ENCODE measurements at places on chromosomes 16 and 17.

GRCh38 chr16:86517033-86517432 is 6.7 kb downstream of the FOXF1 start:
- H3K27ac ChIP-seq: no peak overlapping the region
- H3K27me3 ChIP-seq: peaks cover 95% of the 10 kb centered on the region
- H3K36me3 ChIP-seq: no peaks in the 10 kb centered on the region
- H3K4me1 ChIP-seq: peaks cover 30% of the 10 kb centered on the region

DNA sequence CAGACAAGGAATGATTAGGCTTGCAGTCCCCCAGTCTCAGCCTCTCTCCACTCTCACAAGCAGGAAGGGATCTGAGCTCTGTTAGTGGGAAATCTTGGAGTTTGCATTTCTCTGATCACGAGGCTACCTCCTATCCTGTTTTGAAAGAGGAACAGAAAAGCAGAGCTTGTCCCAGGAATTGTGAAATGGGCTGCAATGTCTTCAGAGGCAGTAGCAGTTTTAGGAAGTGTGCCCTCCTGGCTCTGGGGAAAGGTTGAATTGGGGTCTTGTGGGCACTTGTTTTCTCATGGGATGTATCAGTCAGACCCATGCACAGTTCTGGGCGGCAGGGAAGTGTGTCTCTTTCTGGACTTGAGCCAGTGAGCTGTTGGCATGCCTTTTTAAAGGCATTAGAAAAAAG is 22.8 kb downstream of the NUP85 start:
- H3K27ac ChIP-seq: no peak overlapping the region
- DNase-seq: no peak
- H3K36me3 ChIP-seq: peaks cover 69% of the 10 kb centered on the region
- H3K27me3 ChIP-seq: no peaks in the 10 kb centered on the region
- H3K4me3 ChIP-seq: no peak overlapping the region

- H3K27me3 ChIP-seq: no peaks in the 10 kb centered on the region
- peaks cover 22% of the 10 kb centered on the region for H3K4me1 ChIP-seq
- H3K36me3 ChIP-seq: peaks cover 42% of the 10 kb centered on the region
These were observed 40.8 kb downstream of the SPOP start for GRCh38 chr17:49637050-49637449.

- H3K4me3 ChIP-seq: no peak overlapping the region
- peaks cover 6% of the 10 kb centered on the region for H3K36me3 ChIP-seq
- H3K27me3 ChIP-seq: peaks cover 4% of the 10 kb centered on the region
- DNase-seq: no peak
- H3K27ac ChIP-seq: no peak overlapping the region
These were observed 43.6 kb downstream of the IKZF3 start for GRCh38 chr17:39820541-39820940.

GRCh38 chr17:6254036-6254435 is 180.9 kb downstream of the AIPL1 start:
- no peak for DNase-seq
- H3K27ac ChIP-seq: no peak overlapping the region
- no peak overlapping the region for H3K4me3 ChIP-seq

DNA sequence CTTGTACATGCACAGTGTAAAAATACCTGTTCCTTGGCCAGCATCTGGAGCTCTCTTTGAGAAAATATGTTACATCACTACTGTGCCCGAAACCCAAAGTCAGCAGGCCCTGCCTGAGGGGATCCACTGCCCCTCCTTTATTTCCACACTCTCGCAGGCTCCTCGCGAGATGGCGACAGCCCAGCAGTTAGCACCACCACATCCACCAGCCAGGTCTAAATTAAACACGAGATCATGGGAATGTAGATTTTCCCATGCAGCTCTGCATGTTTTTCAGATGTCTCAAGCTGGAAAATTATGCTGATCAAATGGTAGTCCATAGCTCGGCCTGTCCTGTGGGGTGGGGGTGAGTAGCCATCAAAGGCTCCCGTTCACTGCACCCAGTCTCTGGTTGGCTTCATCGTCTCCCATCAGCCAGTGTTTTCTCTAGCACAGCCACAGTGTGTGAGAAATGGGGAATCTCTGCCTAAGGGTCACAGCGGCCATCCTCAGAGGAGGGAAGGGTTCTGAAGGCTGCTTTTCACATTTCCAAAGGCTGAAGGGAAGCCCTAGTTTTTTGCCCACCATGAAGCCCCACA is 34.7 kb downstream of the EPN2 start:
- peak overlapping the region; percentile 66 for H3K27ac ChIP-seq
- no peak for DNase-seq
- peaks cover 23% of the 10 kb centered on the region for H3K36me3 ChIP-seq
- H3K4me1 ChIP-seq: peaks cover 46% of the 10 kb centered on the region
- no peaks in the 10 kb centered on the region for H3K27me3 ChIP-seq
- no peak overlapping the region for H3K4me3 ChIP-seq

GRCh38 chr17:57915544-57915943 is 39.7 kb downstream of the CUEDC1 start:
- H3K36me3 ChIP-seq: no peaks in the 10 kb centered on the region
- H3K27me3 ChIP-seq: peaks cover 10% of the 10 kb centered on the region
- peak overlapping the region; percentile 89 for H3K27ac ChIP-seq
- peaks cover 86% of the 10 kb centered on the region for H3K4me1 ChIP-seq
- peak overlapping the region; percentile 25 for H3K4me3 ChIP-seq
- DNase-seq: peak; percentile 38

DNA sequence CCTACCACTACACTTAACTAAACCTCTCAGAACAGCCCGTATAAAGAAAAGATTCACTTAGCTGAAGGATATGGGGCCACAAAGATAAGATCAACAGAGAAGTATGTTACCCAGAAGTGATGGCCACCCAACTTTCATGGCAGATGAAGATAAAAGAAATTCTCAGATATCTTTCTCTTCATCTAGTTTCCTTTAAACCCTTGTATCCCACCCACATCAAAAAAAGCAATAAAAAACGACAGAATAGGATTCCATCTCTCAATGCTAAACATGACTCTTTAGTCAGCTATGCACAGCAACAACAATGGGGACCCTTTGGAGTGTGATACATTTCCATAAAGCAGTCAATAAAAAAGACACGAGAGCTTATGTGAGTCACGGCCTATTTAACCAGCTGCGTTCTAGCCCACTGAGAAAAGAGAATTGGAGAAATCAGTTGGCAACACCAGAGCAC is 86.6 kb downstream of the SNX11 start:
- H3K4me3 ChIP-seq: no peak overlapping the region
- H3K27ac ChIP-seq: no peak overlapping the region
- DNase-seq: no peak
- H3K4me1 ChIP-seq: peaks cover 56% of the 10 kb centered on the region

- no peak for DNase-seq
- H3K4me1 ChIP-seq: peaks cover 15% of the 10 kb centered on the region
- H3K27ac ChIP-seq: no peak overlapping the region
- H3K4me3 ChIP-seq: no peak overlapping the region
- peaks cover 7% of the 10 kb centered on the region for H3K27me3 ChIP-seq
These were observed 31.9 kb downstream of the KIFC3 start for GRCh38 chr16:57770361-57770760.

DNA sequence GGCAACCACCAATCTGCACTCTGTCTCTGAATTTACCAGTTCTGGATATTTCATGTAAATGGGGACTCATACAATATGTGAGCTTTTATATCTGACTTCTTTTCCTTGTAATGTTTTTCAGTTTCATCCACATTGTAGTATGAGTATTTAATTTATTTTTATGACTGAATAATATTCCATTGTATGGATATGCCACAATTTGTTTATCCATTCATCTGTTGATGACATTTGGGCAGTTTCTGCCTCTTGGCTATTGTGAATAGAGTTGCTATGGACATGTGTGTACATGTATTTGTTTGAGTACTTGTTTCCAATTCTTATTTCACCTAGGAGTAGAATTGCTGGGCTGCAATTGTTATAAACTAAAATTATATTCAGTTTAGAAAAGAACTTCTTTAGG is 126.9 kb downstream of the MRTFB start:
- H3K27ac ChIP-seq: no peak overlapping the region
- H3K4me1 ChIP-seq: peaks cover 42% of the 10 kb centered on the region
- H3K27me3 ChIP-seq: peaks cover 3% of the 10 kb centered on the region
- H3K4me3 ChIP-seq: no peak overlapping the region
- no peak for DNase-seq

DNA sequence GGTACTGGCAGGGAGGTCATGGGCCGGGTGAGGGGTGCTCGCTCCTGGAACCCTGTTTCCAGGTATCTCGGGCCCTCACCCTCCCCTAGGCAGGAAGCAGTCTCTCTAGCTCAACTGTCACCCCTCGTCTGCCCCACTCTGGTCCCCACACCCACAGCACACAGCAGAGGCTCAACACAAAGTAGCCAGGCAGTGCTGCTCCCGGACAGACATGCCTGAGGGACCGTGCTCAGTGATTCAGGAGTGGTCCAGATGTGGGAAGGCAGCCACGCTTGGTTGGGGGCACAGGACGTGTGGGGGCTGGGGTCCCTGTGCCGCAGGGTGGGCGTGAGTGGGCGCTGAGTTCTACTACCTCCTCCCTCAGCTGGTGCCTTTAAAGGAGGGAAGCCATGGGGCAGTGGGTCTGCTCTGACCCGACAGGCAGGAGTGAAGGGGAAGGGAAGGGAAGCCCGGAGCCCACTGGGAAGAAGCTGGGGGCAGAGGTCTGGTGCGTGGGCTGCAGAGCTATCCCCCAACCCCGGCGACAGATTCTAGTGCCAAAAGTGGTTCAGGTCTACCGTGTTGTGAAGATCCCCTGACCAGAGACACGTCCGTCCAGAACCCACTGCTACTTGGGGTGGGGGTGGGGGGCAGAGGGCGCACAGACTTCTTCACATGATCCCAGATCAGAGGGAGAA is 11.8 kb downstream of the SLC16A3 start:
- peaks cover 70% of the 10 kb centered on the region for H3K4me1 ChIP-seq
- H3K27me3 ChIP-seq: no peaks in the 10 kb centered on the region
- H3K36me3 ChIP-seq: peaks cover 36% of the 10 kb centered on the region
- peak overlapping the region; percentile 88 for H3K27ac ChIP-seq

- H3K27me3 ChIP-seq: peaks cover 17% of the 10 kb centered on the region
- DNase-seq: no peak
- no peak overlapping the region for H3K27ac ChIP-seq
- H3K36me3 ChIP-seq: no peaks in the 10 kb centered on the region
- H3K4me1 ChIP-seq: no peaks in the 10 kb centered on the region
These were observed 22.9 kb upstream of the CPPED1 start for GRCh38 chr16:12826559-12826958.

- H3K36me3 ChIP-seq: peaks cover 38% of the 10 kb centered on the region
- H3K27me3 ChIP-seq: peaks cover 4% of the 10 kb centered on the region
- H3K27ac ChIP-seq: no peak overlapping the region
- no peak overlapping the region for H3K4me3 ChIP-seq
- H3K4me1 ChIP-seq: no peaks in the 10 kb centered on the region
These were observed 528 bp downstream of the TERB1 start for GRCh38 chr16:66800856-66801255.

DNA sequence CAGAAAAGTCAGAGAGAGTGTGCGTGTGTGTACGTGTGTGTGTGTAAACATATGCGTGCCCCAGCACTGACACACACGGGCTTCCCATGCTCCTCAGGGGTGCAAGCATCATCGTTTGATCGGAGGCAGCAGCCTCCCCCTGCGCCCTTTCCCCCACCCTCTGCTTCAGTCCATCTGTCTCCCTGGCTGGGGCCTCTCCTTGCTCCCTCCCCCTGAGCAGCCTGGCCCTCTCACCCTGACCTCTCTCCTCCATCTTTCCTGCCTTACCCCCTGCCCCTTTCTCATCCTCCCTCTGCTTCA is 4.4 kb downstream of the STX1B start:
- no peak for DNase-seq
- peaks cover 46% of the 10 kb centered on the region for H3K4me1 ChIP-seq
- H3K27ac ChIP-seq: peak overlapping the region; percentile 81

DNA sequence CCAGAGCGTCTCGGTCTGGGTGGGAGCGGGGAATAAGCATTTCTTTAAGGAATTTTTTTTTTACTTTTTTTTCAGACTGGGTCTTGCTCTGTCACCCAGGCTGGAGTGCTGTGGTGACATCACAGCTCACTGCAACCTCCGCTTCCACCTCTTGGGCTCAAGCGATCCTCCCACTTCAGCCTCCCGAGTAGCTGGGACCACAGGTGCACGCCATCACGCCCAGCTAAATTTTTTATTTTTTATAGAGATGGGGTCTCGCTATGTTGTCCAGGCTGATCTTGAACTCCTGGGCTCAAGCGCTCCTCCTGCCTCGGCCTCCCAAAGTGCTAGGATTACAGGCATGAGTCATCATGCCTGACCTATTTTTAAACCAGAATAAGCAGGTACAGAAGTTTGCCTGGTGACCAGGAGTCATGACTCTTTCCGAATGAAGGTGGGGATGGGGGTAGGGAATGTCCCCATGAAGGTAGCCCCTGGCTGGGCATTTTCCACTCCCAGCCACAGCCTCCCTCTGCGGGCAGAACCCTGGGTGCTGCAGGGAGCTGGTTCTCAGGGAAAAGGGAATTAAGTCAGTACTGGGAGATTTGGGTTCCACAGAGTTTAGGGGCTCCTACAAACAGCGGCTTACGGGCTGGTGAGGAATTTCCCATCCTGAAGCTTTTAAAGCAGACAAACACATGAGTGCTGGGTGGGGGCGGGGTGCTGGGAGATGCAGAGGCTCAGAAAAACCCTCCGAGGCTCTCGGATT is 48.3 kb downstream of the TBC1D16 start:
- H3K36me3 ChIP-seq: peaks cover 5% of the 10 kb centered on the region
- H3K27ac ChIP-seq: no peak overlapping the region
- peaks cover 2% of the 10 kb centered on the region for H3K27me3 ChIP-seq
- peak overlapping the region; percentile 21 for H3K4me3 ChIP-seq
- DNase-seq: no peak

GRCh38 chr16:5035909-5036227 is 2.1 kb upstream of the NAGPA start:
- peaks cover 36% of the 10 kb centered on the region for H3K4me1 ChIP-seq
- peaks cover 31% of the 10 kb centered on the region for H3K27me3 ChIP-seq
- no peak for DNase-seq
- no peak overlapping the region for H3K27ac ChIP-seq
- H3K36me3 ChIP-seq: no peaks in the 10 kb centered on the region

- no peaks in the 10 kb centered on the region for H3K36me3 ChIP-seq
- peaks cover 7% of the 10 kb centered on the region for H3K27me3 ChIP-seq
- DNase-seq: no peak
- no peak overlapping the region for H3K27ac ChIP-seq
- no peak overlapping the region for H3K4me3 ChIP-seq
These were observed 20.4 kb upstream of the MRPS23 start for GRCh38 chr17:57870283-57870635.

- H3K36me3 ChIP-seq: peaks cover 4% of the 10 kb centered on the region
- peaks cover 6% of the 10 kb centered on the region for H3K27me3 ChIP-seq
- peaks cover 37% of the 10 kb centered on the region for H3K4me1 ChIP-seq
- no peak overlapping the region for H3K27ac ChIP-seq
These were observed 400.9 kb downstream of the SLC39A11 start for GRCh38 chr17:72691586-72691985.

DNA sequence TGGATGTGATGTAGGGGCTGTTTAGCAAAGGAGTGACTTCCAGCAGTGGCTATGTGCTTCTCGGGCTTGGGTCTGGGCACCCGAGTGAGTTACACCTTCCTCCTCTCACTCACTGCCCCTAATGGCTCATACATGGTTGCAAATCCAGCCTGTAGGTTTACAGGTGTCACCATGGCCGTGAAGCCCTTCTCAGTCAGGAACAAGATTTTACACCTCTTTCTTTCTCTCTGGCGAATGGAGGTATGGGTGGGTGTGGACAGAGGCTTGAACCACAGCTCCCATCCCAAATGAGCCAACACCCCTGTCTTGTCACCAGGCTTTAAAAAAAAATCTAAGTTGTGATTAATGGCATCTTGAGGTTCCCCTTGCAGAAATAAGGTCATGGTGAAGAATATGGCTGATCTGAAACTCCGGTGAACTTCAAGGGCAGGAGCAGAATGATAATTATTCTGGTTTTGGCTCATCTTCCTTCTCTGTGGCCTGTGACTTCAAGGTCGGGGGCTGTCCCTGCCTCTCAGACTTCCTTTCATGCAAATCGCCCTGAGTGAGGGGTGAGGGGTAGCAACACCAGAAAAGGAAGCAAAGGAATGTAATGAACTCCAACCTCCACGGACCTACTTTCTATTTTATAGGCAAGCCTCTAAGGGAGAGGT is 331.2 kb downstream of the MAF start:
- H3K4me1 ChIP-seq: peaks cover 28% of the 10 kb centered on the region
- no peak for DNase-seq
- peaks cover 4% of the 10 kb centered on the region for H3K36me3 ChIP-seq
- H3K27ac ChIP-seq: no peak overlapping the region

Data from nephron progenitor cell (in vitro differentiated cells).